ENCODE measurements at places on chromosomes 1 and 21. TPM values are rescaled to one million over a fixed set of nuclear protein-coding genes. Genes with fewer than 3 reads are reported as not detected.
A peak's percentile ranks its signal among the peaks of the same experiment; 100 is the strongest.

The FOXD2 gene
- polyA plus RNA-seq, result 0.07 TPM

The CALML6 gene
- 0.45 TPM for polyA plus RNA-seq

The TRABD2B gene
- polyA plus RNA-seq, result not detected

GRCh38 chr1:2378441-2378851 is 12.9 kb downstream of the MORN1 start:
- no peak for DNase-seq

DNA sequence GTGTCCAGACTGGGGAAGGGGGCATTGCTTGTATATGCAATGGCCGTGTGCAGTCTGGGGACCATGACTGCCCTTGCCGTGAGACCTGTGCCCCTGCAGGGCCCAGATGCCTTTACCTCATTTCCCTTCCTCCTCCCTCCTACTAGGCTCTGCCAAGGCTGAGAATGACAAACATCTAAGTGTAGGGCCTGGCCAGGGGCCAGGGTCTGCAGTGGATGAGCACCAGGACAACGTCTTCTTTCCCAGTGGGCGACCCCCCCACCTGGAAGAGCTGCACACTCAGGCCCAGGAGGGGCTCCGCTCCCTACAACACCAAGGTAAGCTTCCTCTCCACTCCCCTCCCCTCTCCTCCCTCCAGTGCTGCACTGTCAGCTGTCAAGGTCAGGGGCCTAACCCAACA is 49.5 kb downstream of the YARS1 start:
- no peak for DNase-seq

GRCh38 chr1:56216218-56216617 is 363.1 kb downstream of the PLPP3 start:
- peak; percentile 42 for DNase-seq

DNA sequence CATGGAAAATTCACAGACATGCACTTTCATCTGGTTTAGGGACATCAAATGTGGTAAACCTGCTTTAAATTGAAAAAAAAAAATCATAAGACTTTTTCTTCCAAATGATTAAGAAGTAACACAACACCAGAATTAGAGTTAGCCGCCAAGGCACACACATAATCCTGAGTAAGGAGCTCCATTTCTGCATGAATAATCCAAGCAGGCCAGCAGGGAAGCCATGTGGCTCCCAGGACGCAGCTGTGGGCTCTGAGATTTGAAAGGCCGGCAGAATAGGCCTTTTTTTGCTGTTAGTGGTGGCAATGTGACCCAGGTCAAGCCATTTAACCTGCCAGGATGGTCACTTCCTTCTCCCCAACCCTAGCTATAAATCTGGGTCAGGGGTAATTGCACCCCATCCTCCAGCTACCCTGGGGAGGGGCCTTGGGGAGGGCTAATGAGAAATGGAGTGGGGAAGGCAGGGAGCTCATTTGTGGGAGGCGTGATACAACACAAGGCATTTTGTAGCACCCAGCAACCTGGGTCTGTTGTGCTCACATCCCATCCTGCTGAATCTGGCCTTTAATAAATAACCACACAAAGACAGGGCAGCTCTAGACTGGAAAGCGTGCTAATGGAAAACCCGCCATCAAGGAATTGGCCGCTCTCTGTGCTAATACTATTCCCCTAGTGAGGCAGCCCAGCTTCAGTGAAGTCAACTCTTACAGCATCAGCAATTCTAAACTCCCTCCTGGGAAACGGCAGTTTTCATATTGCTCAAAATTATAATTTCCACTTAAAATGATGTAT is 178.5 kb downstream of the RHOU start:
- no peak for DNase-seq

GRCh38 chr1:3495776-3496745 is 41.6 kb downstream of the ARHGEF16 start:
- DNase-seq, result no peak

DNA sequence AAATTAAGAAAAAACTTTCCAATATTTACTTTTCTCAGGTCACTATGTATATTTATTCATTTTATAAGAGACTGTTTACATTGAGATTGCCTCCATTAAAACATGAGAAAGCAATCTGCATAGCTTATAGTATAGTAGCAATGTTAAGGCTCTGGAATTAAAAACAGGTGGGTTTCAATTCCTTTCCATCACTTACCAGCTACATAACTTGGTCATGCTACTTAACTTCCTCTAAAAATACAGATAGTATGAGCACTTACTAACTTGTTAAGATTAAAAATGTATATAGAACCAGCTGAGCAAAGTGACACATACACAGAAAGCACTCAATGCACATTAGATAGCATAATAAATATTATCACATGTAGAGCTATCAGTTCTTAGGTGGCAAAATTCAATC is 76.6 kb downstream of the LYST start:
- DNase-seq, result no peak
